Fibroblast of the conjunctiva (primary cell): ENCODE measurements at places on chromosomes 5 and 9.

DNA sequence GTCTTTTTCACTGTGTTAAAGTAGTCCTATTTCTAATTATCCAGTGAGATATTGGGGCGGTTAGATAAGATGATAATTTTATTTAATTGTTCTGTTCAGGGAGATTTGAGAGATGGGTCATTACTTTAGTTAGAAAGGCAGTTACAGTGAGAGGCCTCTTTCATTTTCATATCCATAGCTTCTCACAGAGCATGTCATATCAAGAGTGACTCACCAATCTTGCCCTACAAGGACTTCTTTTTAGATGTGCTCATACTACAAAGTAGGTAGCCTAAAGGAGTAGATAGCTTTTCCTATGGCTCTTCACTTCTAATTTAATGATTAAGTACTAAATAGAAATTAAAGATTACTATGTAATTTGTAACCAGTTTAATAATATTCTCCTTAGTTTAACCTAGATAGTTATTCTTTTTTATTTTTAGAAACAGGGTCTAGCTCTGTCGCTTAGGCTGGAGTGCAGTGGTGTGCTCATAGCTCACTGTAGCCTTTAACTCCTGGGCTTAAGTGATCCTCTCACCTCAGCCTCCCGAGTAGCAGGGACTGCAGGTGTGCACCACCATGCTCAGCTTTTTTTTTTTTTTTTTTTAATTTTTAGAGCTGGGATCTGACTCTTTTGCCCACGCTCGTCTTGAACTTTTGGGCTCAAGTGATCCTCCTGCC is 71.0 kb downstream of the FER start:
- DNase-seq = no peak

- DNase-seq = no peak
These were observed 35.8 kb downstream of the SEC61B start for GRCh38 chr9:99257723-99258389.

- DNase-seq = no peak
These were observed 134.9 kb upstream of the FBXL7 start for GRCh38 chr5:15365070-15365469.

- DNase-seq = no peak
These were observed 103.6 kb downstream of the BOD1 start for GRCh38 chr5:173512637-173513435.

- no peak for DNase-seq
These were observed 173.7 kb downstream of the MELK start for GRCh38 chr9:36746415-36746814.

DNA sequence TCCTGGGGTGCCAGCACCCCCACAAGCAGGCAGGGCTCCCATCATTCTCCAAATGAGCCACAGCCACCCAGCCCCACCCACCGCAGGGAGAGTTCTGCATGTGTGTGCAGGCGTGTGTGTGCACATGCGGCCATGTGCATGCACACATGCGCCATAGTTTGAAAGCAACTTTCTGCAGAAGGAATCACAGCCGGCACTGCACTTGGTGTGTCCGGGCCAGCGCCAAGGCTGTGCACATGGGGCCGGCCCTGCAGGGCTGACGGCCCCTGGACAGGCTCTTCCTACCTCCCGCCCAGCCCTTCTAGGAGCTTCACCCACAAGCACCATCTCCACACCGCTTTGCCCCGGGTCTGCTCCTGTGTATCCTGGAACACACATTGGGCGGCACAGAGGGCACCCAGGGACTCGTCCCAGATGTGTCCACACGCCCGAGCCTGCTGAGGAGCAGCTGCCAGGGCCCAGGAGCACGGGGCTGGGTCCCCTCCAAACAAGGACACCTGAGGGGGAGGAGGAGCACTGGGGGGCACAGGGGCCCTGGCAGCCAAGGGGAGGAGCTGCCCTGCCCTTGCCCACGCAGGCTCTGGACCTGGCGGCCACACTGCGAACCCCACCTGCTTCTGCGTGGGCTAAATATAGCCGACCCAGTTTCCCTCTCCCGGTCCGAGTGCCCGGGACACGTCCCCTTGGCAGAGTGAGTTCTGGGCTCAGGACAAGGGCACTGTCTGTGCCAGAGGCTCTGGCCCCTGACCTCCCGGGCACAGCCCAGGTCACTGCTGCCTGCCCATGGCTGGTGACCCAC is 19.1 kb downstream of the TPPP start:
- DNase-seq = no peak
